Activated CD8-positive, alpha-beta memory T cell treated with anti-CD3 and anti-CD28 coated beads for 24 hours (primary cell): ENCODE measurements at places on chromosomes 6 and 20.
A peak's percentile ranks its signal among the peaks of the same experiment; 100 is the strongest.

GRCh38 chr6:31225735-31226134, 46.2 kb downstream of the HLA-C start:
- DNase-seq: no peak

DNA sequence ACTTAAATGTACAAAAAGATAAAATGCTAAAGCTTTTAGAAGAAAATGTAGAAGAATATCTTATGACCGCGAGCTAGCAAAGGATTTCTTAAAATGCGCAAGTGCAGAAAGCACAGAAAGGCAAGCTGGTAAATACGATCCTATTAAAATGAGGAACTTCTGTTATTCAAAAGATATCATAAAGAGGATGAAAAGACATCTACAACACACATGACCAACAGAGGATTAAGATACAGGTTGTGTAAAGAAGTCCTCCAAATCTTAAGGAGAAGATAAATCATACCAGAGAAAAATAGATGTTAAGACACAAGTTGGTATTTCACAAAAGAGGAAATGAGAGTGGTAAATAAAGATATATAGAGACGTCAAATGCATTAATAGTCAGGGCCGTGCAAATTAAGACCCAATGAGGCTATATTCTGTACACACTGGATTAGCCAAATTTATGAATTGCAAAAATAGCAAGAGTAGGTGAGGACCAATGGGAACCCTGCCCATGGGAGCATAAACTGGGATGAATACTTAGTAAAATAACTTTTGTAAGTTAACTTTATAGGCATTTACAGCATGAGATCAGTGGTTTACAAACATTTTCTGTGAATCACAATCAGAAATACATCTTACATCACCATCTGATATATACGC, 23.0 kb downstream of the APCDD1L start:
- DNase-seq: no peak

DNA sequence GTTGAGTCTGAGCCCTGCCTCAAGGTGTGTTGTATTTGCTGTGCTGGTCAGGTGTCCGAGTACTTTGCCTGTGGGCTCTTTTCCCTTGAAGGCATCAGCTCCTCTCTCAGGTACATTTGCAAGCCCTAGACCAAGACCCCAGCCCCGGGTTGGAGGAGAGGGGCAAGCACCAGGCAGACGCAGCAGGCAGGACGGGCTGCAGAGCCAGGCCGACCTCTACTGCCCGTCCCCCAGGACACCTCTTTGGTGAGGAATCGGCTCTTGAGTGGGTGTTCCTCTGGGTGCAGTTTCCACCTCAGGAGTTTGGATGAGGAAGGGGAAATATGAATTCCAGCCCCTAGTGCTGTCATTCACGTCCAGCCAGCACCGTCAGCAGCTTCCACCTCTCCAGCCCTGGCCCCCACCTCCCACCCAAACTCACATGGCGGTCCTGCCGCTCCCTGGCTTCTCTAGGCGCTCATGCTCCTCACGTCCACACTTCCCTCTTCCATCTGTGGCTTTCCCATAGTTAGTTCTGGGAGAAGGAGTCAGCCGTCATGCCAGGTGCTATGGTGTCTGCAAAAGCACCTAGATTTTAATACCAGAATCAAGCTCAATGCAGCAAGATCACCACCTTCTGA, 183.9 kb downstream of the DLL1 start:
- DNase-seq: peak; percentile 30

- no peak for DNase-seq
Observed at GRCh38 chr20:19232997-19233794, 20.8 kb downstream of the SLC24A3 start.

GRCh38 chr6:129240492-129240853, 357.5 kb downstream of the LAMA2 start:
- DNase-seq: no peak

DNA sequence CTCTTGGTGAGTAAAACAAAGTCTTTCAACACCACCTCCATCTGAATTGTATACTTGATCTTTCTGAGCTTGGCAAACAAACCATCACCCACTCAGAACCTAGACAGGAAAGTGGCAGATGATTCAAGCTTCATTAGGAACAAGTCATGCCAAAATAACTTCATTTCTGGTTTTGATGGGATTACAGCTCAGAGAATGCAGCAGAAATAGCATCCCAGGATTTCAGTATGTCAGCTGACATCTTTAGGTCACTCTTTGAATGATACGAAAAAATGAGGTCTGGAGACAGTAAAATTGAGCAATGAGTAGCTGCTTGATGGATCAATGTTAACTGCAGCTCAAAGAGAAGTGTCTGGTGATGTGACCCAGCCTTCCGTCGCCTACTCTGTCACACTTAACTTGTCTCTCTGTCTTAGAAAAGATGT, 92.4 kb downstream of the GJA10 start:
- DNase-seq: no peak

- DNase-seq: no peak
Observed at GRCh38 chr6:25601800-25602673, 50.0 kb upstream of the SCGN start.

DNA sequence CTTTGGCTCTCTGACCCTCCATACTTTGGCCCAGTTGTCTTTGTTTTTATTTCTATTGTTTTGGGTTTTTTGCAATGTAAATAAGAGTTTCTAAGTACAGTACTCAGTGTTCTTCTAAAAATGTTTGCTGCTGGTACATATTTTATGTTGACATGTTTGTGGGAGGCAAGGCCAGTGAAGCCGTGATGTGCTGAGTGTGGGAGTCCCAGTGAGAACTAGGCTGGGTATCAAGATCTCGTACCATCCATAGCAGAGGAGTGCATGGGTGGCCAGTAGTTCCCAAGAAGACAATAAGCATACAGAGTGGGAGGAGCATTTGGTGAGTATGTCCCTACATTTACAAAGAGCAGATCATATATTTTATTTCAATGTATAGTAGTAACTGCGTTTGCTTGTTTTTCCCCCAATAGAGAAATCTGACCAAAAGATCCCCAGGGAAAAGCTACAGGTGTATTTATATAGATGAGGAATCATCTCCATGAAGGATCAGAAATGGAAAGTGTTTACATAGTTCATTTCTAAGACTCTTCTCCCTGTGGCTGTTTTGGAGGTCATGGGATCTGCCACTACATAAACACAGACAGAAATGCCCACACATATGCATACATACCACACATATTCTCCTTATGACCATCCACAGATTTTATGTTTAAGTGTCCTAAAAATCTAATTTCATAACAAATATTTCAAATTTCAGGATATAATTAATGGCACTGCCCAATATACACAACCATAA, 285.9 kb downstream of the ALDH8A1 start:
- no peak for DNase-seq

DNA sequence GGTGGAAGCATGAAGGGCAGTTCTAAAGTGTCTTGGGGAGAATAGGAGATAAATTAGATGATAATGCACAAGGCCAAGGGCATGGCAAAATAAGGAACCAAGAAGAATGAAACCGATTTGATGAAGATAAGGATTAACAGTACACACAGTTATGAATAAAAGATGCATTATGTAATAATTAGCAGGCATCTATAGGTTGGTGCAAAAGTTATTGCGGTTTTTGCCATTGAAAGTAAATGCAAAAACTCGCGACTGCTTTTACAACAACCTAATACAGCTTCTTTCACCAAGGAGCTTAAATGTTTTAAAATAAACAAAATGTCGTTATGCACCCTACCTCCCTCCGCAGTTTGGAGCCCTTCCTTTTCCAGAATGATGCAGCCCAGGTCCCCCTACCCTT, 29.0 kb downstream of the MAS1 start:
- DNase-seq: no peak

GRCh38 chr6:89146718-89147700, 1.2 kb downstream of the PM20D2 start:
- no peak for DNase-seq
